Fibroblast of skin of left biceps (primary cell): ENCODE measurements at places on chromosomes 13 and 19.

DNA sequence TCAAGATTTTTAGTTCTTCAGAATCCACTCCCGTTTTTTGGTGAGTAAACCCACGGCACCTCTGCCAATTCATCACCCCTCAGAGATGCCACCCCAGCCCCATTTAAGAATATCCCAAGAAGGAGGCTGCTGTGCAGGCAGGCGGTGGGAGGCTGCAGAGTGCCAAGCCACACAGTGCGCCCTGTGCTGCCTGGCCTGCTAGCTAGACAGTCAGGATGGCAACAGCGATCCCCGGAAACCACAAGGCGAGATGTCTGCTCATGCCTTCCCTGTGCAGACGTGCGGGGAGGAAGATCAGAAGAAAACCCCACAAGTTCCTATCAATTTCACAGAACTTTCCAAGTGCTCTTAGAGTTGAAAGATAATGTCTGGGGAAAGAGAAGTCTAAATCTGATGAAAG lies 64.8 kb upstream of the GPR183 start:
- DNase-seq: no peak

DNA sequence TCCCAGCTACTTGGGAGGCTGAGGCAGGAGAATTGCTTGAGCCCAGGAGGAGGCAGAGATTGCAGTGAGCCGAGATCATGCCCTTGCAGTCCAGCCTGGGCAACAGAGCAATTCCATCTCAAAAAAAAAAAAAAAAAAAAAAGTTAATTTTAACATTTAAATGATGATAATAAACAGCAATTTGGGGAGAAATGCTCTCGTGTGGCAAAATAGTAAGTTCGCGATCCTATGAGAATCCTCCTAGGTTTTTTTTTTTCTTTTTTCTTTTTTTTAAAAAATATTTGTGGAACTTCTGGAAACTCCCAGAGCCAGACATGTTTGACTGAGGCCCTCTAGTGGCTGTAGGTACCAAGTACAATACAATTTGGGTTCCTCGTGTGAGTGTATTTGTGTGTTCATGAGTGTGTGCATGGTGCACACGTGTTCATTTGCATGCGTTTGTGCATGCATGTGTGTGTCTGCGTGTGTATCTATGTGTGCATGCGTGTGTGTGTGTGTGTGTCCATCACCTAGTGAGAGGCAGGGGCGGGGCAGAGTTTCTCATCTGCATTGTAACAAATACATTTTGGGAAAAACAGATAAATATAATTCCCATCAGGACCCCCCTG lies 31.2 kb downstream of the TMPRSS9 start:
- peak; percentile 56 for DNase-seq

DNA sequence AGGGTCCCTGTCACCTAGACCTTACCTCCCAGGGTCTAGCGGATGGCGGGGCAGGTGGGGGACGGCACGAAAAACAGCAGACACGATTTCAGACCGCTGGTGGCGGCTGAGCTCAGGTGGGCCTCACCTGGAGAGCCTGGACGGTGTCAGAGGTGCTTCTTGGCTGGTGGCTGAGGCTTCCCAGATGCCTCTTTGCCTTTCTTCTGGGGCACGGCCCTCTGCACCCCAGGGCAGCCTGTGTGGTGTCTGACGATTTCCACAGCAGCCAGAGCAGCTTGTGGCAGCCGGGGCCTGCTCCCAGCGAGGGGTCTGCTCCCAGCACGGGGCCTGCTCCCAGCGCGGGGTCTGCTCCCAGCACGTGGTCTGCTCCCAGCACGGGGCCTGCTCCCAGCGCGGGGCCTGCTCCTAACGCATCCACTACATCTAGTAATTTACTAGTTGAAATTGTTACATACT lies 66.7 kb downstream of the ATP11A start:
- DNase-seq: no peak

- no peak for DNase-seq
Observed at GRCh38 chr19:2176337-2176994, 12.7 kb downstream of the DOT1L start.

DNA sequence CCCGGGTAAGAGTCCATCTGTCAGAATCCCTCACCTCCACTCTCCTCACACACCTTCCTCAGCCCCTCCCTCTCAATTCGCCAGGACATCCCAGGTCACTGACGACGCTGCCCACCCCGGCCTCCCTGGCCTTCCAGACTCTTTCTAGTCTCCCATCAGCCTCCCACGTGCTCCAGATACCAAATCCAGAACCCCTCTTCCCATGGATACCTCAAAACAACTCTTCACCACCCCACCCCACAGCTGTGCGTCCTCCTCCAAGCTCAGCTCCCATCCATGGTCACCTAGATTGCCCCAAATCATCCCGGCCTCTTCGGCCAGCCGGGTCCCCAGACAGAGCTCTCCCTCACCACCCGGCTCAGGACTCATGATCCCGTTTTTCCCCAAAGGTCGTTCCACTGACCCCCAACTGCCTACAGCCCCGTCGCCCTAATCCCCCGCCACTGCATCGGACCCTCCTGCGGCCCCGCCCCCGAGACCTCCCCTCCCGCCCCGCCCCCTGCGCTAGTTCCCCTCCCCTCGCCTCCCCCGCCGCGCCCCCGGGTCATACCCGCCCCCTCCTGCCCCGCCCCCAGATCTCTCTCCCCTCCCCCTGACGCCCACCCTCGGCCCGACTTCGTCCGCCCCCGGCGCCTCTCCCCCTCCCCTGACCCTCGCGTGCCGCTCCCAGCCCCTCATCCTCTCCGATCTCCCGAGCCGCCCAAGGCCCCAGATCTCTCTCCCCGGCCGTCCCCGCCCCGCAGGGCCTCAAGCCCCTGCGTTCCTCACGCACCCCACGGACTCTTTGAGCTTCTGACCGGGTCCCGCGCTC lies 546 bp downstream of the UBXN6 start:
- peak; percentile 37 for DNase-seq

DNA sequence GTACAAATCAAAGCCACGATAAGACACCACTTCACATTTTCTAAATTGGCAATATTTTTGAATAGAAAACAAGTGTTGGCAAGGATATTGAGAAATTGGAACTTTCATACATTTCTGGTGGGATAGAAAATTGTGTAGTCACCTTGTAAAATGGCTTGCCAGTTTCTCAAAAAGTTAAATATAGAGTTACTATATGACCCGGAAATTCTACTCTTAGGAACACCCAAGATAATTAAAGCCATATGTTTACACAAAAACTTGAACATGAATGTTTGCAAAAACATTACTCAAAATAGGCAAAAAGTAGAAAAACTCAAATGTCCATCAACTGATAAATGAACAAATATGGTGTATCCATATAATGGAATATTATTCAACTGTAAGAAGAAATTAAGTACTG lies 552.5 kb downstream of the TBC1D4 start:
- DNase-seq: no peak

DNA sequence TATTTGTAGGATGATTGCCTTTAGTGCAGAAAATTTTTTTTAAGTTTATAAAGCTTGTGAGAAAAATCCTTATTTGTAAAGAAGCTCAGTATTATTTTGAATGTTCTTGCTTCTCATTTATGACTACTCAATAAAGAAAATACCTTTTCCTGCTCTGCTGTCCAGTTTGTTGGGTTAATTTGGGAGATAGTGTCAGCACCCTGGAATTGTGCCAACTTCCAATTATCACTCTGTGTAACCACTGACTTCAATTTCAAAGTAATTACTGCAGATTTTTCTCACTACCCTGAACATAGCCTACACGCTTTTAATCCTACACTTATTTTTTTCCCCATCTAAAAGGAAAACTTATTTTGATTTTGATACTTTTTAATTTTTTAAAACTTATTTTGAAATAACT lies 93.1 kb downstream of the GGACT start:
- DNase-seq: no peak

GRCh38 chr19:57771417-57771816 lies 1.9 kb downstream of the ZNF586 start:
- no peak for DNase-seq

DNA sequence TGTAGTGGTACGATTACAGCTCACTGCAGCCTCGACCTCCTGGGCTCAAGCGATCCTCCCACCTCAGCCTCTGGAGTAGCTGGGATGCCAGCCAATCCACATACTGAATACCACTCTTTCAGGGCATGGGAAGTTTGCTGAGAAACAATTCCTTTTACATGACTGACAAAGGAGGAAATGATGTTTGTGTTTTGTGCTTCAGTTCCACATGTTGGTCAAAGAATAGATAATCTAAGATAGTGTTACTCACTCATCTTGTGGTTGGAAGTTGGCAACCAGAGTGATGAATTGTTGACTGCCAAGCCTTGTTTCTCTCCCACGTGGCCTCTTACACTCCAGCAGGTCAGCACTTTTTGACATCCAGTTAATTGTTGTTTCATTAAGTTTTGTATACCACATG lies 7.6 kb downstream of the MBD3L2B start:
- DNase-seq: no peak

GRCh38 chr13:103852036-103852435 lies 785.8 kb upstream of the SLC10A2 start:
- no peak for DNase-seq

DNA sequence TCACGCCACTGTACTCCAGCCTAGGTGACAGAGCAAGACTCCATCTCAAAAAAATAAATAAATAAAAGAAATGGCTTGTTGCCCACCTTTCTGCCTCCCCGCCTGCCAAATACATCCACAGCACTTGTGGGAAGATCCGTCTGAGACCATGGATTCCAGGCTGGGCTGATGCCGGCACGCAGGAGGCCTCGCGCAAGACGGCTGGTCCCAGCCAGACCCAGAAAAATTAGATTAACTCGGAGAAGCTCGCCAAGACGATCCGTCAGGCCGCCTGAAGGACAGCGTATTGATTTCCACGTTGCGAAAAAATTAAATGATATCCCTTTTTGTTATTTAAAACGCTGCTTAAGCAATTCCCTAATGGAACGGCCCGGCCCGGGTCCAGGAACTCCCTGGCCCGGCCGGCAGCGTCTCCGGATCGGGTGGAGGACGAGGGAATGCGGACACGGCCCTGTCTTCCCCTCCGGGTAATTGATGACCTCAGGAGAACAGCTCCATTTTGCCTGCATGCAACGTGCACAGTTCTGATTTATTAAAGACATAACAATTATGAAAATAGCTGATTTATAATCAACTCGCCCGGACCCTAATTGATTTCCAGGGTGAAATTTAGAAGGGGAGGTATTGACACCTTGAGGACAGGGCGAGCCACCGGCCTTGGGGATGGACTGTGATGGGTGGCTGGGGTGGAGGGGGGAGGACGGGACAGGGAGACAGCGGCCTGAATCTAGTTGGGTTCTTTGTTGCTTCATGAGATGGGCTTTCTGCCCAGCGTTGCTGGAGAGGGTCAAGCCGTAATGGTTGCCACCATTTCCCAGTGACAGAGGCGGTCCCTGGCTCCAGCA lies 52.1 kb downstream of the ZNRF4 start:
- no peak for DNase-seq
